Heart left ventricle (tissue), 16 donors: ENCODE measurements at places on chromosomes 13 and 19. TPM values are rescaled to one million over a fixed set of nuclear protein-coding genes. Genes with fewer than 3 reads are reported as not detected.

DNA sequence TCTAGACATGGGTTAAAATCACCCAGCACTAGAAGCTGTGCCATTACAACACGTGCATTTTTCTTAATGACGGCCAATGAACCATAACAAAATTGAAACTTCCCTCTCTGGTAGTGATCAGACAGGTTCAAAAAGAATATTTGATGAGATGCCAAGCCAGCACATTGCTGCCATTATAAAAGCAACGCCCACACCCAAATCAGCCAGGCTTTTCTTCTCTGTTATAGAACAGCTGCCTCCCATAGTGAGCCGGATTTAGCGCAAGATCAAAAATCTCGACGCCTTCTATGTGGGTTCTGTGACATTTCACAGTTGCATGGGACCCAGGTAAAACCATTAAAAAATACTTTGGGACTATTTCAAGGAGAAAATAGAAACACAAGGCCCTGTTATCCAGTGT, 1158.0 kb downstream of the EFNB2 start:
- DNase-seq: no peak

DNA sequence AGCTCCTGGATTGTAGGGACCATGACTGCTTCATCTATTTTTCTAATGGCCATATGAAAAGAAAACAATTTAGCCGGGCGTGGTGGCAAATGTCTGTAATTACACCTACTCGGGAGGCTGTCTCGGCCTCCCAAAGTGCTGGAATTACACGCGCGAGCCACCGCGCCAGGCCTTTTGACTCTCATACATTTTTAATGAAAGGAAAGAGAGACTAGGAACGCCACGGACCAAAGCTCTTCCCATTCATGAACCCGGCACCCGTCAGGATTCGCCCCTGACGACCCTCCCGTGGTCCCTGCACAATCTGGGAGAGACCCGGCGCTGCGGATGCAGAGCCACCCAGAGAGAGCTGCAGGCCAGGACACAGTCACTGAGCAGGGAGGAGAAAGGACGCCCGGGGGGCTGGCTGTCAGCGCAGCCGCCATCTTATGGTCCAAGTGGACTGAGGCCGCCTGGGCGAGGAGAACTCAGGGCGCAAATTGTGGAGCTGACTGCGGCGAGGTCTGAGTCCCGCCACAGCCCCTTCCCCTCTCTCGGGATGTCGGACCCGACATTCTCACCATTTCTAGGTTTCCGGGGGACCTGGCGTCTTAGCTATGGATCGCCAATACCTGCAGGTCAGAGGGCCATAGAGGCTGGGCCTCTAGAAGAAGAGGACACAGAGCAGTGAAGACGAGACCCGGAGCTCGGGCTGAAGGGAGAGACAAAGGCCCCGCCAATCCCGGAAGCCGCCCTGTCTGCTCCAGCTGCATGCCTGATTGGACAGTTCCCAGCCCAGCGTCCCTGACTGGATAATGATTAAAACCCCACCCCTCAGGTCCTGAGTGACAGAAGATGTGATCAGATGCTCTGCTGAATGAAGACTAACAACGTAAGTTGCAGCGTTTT, at the start of gene ZNF681:
ZNF681 (minus strand) TSS at position 705 of the 888 bp plus-strand sequence; CDS start at position 563, 142 bp downstream.
- DNase-seq: peak; percentile 94

- no peak for DNase-seq
Observed at GRCh38 chr19:29383696-29384095, 142.1 kb upstream of the VSTM2B start.

DNA sequence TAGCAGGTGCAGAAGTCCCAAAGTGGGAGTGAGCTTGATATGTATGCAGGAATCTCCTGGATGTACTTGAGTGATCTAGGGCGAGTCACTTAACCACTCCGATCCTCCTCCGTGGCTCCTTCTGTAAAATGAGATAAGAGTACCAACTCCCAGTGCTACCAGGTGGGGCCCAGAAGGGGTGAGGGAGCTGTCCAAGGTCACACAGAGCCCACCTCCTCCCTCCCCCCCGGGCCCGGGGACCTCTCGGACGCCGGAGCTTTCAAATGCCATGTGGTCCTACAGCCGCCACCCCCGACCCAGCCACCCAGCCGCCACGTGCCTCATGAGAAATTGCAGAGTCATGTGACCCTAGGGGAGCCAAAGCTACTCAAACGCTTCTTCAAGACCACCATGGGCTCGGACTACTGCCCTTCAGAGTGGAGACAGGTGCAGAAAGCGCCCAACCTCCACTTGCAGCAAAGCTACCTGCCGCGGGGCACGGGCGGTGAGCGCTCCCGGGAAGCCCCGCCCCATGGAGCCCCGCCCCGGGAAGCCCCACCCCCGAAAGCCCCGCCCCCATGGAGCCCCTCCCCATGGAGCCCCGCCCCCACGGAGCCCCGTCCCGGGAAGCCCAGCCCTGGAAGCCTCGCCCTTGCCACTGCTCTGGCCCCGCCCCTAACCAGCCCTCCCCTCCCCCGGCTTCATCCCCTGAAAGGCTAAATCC, 10.1 kb upstream of the ZNF358 start:
- DNase-seq: no peak

- no peak for DNase-seq
Observed at GRCh38 chr19:32421589-32422361, 16.2 kb downstream of the DPY19L3 start.

- DNase-seq: no peak
Observed at GRCh38 chr19:17125062-17125727, 49.6 kb downstream of the MYO9B start.

- DNase-seq: no peak
Observed at GRCh38 chr13:86881390-86881789, 789.8 kb upstream of the SLITRK5 start.

GRCh38 chr13:106561551-106562170, 6.3 kb downstream of the ARGLU1 start:
- no peak for DNase-seq

Gene SLAIN1
- 8.3 TPM for total RNA-seq

Gene SHC2
- 14.6 TPM for total RNA-seq
